ENCODE measurements at places on chromosomes 2 and 18.
A peak's percentile ranks its signal among the peaks of the same experiment; 100 is the strongest.

GRCh38 chr2:85601771-85602475 lies 575 bp downstream of the TMEM150A start:
- DNase-seq = no peak

GRCh38 chr2:144382849-144383248 lies 137.1 kb downstream of the ZEB2 start:
- DNase-seq = peak; percentile 41

- DNase-seq = no peak
Measured at GRCh38 chr2:98085649-98086048, 1.3 kb upstream of the VWA3B start.

- no peak for DNase-seq
Measured at GRCh38 chr2:60334610-60335009, 218.8 kb downstream of the BCL11A start.

DNA sequence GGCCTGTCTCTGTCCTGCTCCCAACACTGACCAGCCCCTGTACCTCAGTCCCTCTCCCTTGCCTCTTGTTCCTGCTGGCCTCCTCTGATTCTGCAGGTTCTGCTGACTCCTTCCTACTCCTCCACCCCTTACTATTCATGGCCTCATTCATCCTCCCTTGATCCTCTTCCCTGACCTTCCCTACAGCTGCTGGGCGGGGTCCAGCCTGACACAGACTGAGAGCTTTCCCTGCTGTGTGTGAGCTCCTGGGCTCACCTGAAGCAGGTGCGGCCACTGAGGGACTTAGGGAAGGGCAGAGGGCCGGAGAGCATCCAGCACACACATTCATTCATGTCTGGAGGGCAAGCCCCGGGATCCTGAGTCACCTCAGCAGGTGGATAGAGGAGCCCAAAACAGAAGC lies 185.6 kb downstream of the CTIF start:
- DNase-seq = no peak

DNA sequence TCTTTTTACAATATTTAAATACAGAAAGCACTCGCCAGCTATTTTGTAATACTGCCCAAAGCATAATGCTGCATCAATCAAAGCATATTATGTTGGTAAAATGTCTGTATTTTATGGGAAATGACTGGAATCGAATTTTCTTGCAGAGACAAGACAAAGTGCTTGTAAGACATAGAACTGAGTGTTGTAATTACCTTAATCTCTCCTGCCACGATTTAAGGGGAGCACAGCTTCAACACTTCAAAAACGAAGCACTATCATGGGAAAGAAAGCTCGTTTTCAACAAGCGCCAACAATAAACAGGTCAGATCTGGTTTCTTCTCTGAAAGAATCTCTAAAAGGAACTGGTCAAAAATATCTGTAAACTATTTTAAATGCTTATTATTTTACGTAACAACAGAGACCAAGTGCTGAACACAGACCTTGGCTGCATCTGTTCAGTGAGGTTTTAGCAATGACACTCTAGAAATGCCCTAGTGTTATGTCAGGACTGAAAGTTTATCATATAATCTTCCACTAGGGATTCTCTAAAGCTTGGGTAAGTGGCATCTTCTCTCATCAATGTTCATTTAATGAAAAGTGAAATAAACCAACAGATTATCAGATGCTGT lies 19.0 kb downstream of the RND3 start:
- no peak for DNase-seq

DNA sequence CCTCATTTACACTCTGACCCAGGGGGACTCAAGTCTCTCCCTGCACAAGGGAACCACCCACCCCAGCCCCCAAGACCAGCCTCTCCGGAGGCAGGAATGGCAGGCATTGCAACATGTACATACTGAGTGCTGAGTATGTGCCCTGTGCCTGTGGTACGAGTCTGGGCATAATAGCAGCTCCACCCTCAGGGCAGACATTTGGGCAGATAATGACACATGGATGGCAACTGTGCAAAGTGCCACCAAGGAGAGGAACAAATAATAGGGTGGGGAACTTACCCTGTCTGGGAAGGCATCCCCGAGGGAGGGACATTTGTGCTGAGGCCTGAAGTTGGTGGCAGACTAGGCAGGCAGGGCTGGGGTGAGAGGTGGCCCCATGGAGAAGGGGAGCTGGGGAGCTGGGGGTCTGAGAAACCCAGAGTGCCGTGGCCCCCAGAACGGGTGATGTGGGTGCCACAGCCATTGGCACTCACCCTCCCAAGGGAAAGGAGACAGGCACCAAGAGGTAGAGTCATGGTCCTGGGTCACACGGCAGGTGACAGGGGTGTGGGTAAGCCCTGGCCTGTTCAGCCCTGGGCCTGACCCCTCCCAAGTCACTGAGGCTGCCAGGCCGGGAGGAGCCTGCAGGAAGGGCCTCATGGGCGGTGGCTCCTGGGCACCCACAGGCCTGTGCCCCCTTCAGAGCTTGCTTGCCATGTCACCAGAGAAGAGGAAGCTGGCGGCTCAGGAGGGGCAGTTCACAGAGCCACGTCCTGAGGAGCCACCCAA lies 15.7 kb upstream of the GPR17 start:
- DNase-seq = no peak

DNA sequence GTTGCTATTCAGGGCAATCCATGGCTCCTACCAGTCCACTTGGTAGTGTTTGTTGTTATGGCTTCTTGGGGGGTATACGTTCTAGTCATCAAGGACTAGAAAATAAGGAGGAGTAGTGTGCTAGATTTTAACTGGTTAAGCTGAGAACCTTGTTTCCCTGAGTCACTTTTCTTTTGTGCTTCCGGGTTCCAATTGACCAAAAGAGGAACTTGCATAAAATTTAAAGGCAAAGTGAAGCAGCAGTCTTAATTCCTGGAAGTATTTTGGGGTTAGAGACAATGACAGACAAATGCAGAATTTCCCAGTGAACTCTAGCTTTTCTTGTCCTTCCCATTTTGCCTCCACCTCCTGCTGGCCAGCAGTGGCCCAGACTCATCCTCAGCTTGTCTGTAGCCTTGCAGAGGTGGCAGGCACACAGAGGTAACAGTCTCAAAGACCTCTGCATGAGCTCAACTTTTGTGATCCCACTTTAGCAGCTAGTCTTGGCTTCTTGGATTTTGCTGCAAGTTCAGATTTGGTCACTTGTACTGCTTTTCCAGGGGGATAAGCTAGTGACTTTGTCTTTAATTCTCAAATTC lies 1105.8 kb upstream of the NXPH2 start:
- no peak for DNase-seq

DNA sequence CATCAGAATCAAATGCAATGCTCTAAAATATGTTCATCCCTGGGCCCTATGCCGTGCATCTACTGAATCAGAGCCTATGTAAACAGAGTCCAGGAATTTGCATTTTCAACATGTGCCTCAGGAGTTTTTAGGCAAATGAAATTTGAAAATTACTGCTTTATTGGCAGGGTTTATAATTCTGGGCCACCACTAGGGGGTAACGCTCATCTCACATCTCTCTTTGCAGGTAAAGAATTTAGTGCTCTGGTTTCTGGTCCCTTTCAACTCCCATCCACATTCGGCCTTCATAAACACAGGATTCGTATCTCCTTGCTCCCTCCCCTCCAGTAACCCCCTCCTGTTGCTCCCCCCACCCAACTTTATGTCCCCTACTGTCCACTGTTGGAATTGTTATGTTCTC lies 49.3 kb downstream of the LYPD6B start:
- DNase-seq = no peak

GRCh38 chr2:129061069-129061768 lies 742.6 kb upstream of the HS6ST1 start:
- DNase-seq = no peak

- no peak for DNase-seq
Measured at GRCh38 chr2:175170659-175171304, 2.8 kb upstream of the ATF2 start.
